ENCODE measurements at places on chromosomes 11 and 22.

DNA sequence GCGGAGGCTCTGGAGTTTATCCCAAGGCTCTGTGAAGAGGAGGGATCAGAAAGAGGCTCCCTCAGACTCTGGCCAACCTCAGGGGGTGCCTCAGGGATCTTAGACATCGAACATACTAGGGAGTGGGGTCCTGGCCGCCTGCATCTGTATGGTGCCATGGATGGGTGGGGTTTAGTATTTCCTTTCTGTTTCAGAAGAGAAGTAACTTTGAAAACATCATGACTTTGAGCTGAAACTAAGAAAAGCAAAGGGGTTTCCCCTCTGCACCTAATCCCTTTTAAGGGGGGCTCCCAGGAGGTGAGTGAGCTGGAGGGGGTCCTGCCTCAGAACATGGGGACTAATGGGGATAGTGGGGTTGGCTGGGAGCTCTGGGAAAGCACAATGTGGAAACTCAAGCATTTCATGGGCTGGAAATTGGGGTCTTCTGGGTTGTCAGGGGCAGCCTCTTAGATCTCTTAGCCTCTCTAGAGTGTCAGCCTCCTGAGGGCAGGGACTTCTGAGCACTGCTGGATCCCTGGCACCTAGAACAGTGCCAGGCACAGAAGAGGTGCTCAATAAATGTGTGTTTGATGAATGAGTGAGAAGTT lies 11.8 kb upstream of the SSTR3 start:
- no peak for DNase-seq

- DNase-seq = no peak
These were observed 74.9 kb upstream of the DBX1 start for GRCh38 chr11:20235164-20235563.

GRCh38 chr11:76772100-76772782 lies 10.9 kb upstream of the TSKU start:
- DNase-seq = no peak

DNA sequence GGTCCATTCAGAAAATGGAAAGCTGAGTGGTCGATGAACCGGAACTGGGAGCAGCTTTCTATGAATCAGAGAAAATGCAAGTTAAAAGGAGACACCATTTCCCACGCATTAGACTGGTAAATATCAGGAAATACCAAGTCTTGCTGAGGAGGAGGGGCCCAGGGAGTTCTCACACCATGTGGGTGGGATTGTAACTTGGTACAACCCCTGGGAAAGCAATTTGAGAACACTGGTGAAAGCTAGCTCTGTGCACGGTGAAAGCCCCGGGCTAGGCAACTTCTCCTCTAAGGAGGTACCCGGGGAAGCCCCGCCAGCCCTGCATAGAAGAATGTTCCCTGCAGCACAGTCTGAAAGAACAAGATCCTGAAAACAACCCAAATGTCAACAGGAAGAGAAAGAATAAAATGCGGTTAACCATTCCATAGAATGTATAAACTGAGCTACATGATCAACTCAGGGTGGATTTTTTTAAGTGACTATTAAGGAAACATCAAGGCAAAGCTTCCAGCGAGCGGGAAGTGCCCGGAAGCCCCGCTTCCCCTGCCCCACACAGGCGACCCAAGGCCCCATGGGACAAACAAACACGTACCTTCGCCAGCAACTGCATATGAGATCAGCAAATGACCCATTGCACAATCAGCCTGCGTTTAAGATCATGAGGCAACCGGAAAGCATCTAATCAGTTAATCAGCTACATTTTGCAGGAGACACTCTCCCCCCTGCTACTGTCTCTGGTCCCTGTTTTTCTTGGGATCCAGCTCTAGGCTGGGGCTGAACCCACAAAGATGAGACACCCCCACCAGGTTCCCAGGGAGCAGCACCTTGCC lies 11.3 kb downstream of the SHANK2 start:
- DNase-seq = no peak

DNA sequence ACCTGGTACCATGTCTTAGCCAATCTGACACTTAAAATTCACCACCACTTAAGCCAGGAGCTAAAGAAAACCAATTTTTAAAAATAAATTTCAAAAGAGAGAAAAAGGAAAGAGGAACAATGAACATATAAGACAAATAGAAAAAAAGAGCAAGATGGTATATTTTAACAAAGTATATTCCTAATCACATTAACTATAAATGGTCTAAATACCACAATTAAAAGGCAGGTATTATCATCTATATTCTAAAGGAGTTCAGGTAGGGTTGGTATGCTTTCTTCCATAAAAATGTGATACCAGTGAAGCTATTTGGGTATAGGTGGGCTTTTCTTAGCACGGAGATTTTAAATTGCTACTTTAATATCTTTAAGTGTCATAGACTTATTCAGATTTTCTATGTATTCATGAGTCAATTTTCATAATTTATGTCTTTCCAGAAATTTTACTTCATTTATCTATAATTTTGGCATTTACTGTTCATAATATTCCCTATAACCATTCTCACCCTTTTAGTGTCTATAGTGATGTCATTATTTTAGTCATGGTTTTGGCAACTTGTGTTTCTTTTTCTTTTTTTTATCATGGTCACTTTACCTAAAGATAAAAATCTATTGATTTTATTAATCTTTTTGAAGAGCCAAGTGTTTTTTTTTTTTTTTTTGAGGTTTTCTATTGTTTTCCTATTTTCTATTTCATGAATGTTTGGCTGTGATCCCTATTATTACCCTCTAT lies 56.5 kb upstream of the IGLL5 start:
- no peak for DNase-seq

- no peak for DNase-seq
These were observed 300.1 kb downstream of the CNTN5 start for GRCh38 chr11:99320769-99321290.

DNA sequence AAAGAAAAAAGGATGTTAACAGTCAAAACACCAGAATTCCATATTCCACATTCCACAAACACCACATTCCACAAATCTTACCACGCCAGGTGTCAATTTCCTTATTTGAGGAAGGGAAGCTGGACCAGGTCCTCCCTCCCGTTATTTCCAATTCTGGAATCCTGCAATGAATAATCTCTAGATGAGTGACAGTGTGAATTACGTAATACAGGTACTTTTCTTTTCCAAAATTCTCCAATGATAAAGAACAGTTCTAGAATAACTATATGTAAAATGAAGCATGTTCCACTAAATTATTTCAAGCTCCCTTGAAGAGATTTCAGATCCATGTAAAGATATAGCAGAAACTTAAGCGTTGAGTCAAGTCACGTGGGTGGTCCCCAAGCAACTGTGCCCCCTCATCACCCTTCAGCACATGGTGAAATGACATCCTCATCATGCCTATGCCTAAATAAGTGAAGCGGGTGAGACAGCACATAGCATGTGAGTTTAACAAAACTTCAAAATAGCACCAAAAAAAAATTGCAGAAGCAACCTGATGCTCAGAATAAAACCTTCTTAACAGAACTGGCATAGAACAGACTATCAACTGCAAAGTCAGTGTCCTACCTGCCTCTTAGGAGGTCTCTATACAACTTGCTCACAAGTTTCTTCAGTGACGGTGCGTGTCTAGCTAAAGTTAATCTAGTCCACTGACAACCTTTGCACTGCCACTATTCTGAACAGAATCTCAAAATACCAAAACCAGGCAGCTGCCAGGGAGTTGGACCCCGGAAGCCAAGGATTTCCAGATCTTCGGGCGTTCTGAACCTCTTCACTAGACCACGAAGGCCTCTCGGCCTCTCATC lies 876 bp downstream of the NFRKB start:
- DNase-seq = no peak

DNA sequence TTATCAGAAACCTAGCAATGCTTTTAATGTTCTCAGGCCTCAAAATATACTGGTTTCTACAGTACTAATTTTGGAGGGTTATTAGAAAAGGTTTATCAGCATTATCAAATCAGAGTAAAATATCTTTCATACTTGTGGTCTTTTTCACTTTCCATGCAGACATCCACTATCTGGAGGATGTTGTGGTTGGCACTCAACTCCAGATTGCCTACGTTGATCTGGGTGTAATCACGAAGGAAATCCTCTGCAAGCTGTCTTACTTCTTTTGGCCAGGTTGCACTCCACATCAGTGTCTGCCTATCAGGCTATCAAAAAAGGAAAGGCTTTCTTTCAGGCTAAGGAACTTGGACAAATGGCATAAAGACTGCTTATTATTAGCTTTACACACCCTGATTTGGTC lies 11.6 kb downstream of the DDX17 start:
- DNase-seq = no peak

DNA sequence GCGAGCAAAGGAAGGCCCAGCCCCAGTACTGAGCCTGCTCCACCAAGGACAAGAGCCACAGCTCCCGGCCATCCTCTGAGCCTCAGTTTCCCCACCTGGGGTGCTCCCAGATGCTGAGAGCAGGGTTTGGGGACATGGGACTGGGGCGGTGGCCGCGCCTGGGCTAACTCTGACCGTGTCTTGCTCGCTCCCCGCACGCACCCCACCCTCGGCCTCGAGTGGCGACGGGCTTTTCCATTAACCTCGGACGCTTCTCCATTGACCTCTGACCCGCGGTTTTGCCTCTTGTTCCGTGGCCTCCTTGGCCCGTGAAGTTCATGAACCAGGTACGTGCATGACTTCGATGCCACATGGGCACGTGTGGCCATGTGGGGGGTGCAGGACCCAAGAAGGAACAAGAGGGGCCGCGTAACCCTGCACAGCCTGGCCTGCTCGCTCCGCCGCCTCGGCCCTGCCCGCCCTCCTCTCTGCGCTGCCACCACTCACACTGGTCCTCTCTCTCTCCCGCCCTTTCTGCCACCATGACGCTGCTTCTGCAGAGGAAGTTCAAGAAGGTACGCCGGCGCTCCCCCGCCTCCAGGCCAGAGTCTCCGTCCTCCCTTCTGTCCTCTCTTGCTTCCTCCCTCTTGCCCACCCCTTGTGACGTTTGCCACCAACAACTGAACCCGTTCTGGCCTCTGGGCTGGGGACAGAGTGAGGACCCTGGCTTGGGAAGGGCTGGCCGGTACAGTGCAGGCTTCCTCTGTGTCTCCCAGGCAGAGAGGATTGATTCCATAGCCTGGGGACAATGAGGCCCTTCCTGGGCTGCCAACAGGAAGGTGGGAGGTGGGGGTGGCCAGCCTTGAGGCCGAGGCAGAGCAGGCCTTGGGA lies 6.9 kb downstream of the TNNT3 start:
- DNase-seq = no peak

GRCh38 chr11:48683226-48683720 lies 194.7 kb downstream of the OR4A47 start:
- DNase-seq = no peak

- DNase-seq = no peak
These were observed 18.4 kb downstream of the OR2AT4 start for GRCh38 chr11:75078233-75078632.

DNA sequence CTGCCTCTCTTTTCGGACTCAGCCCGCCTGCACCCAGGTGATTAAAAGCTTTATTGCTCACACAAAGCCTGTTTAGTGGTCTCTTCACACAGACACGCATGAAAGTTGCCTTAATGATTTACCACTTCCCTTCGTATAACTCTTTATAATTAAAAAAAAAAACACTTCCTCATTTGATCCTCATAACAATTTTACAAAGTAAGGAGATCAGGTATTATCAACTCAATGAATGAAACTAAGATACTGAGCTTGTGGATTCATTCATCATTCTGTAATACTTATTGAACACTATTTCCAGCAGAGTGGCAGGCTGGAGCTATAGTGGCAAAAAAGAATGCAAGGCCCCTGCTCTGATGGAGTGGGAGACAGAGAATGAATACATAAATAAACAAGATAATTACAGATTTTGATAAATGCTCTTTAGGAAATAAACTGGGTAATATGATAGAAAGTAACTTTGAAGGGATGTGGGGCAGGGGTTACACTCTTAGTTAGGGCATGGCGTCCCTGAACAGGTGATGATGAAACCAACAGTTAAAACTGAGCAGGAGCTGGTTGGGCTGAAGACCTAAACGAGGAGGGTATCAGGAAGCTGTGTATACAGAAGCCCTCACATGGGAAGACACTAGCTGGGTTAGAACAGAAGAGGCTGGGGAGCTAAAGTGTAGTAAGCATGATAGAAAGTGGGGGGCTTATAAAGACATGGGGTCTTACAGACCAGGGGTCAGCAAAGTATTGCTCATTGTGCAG lies 5.4 kb upstream of the CRTAM start:
- no peak for DNase-seq

GRCh38 chr11:21582791-21583190 lies 610.1 kb upstream of the ANO5 start:
- no peak for DNase-seq

- peak; percentile 66 for DNase-seq
These were observed 20.4 kb downstream of the FXYD6 start for GRCh38 chr11:117855912-117856651.

- peak; percentile 97 for DNase-seq
These were observed at the start of gene MPZL3 for GRCh38 chr11:118251858-118252652. TSS of gene MPZL3 (minus strand) at chr11:118252365. CDS start at chr11:118252294, 71 bp downstream.

- no peak for DNase-seq
These were observed 4.7 kb downstream of the OR5AP2 start for GRCh38 chr11:56637500-56637899.

- no peak for DNase-seq
These were observed 2.1 kb upstream of the PHLDB1 start for GRCh38 chr11:118605116-118605867.

GRCh38 chr11:113372309-113372708 lies 15.3 kb upstream of the ANKK1 start:
- no peak for DNase-seq

GRCh38 chr22:42930810-42931420 lies 73.8 kb upstream of the ARFGAP3 start:
- no peak for DNase-seq

- no peak for DNase-seq
These were observed 12.3 kb downstream of the BACE1 start for GRCh38 chr11:117303646-117304315.

DNA sequence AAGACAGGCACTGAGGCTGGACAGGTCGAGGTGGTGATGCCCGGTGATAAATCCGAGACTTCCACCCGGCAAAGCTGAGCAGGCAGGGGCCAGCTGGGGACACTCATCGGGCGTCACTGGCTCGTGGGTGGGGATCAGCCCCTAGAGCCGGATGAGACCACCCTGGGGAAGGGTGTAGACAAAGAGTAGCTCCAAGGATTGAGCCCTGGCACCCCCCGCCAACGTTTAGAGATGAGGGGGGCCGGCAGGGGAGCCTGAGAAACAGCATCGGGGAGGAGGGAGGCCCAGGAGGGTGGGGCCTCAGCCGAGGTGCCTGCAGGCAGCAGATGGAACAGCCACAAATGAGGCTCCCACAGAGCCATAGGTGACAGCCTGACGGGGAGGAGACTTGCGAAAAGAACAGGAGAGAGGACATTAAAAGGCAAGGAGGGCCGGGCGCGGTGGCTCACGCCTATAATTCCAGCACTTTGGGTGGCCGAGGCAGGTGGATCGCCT lies 27.4 kb upstream of the CBX7 start:
- DNase-seq = no peak

GRCh38 chr11:45803971-45804760 lies 783 bp upstream of the SLC35C1 start:
- peak; percentile 72 for DNase-seq

- no peak for DNase-seq
These were observed 57.4 kb downstream of the BCL2L13 start for GRCh38 chr22:17695986-17696385.

DNA sequence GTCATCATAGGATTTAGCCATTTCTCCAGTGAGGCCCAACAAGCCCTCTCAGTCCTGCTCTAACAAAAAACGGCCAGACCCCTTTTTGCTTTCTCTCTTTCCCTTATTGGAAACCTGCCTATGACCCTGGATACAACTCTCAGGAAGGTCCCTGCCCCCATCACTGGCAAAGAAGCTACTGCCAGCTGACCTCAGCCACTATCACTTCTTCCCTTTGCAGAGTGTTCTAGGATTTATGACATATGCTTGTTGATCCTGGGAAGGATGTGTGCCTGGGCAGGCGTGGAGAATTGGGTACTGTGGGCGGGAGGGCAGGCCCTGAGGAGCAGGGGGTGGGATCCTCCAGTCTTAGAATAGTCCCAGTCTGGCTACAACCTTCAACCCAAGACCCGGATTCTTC lies 7.5 kb downstream of the PGAP2 start:
- no peak for DNase-seq

Measured in COR-L47 (cell line).